ENCODE measurements at places on chromosomes 11 and 22.

DNA sequence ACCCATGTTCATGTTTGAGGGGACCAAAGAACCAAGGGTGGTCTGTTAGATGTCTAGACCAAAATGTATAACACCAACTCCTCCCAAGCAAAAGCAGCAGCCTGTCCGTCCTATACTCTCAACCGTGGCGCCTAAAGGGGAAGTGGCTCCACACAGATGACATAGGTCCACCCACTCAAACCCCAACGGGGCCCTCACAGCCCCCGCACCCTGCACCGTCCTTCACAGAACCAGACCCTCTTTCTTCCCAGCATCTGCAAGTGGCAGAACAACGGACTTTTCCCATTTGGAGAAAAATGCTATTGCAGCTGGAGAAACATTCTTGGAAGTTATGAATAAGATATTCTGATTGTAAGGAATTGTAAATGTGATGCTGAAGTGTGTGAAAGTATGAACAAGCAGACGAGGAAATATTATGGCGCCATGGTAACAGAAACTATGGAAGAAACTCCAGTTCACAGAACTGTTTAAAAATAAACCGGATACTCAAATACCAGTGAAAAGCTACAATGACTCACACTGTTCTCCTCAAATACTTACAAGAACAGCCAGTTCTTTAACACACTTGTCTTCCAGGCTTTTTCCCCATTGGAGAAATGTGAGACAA, 76.5 kb upstream of the ARFGAP3 start:
- no peak for DNase-seq

- no peak for DNase-seq
These were observed 4.6 kb downstream of the CDPF1 start for GRCh38 chr22:46245511-46245910.

- no peak for DNase-seq
These were observed 129.8 kb downstream of the FCHSD2 start for GRCh38 chr11:73012121-73012863.

GRCh38 chr11:46890665-46891064, 27.7 kb downstream of the LRP4 start:
- no peak for DNase-seq

GRCh38 chr11:96052921-96053651, 129.2 kb upstream of the MTMR2 start:
- no peak for DNase-seq

DNA sequence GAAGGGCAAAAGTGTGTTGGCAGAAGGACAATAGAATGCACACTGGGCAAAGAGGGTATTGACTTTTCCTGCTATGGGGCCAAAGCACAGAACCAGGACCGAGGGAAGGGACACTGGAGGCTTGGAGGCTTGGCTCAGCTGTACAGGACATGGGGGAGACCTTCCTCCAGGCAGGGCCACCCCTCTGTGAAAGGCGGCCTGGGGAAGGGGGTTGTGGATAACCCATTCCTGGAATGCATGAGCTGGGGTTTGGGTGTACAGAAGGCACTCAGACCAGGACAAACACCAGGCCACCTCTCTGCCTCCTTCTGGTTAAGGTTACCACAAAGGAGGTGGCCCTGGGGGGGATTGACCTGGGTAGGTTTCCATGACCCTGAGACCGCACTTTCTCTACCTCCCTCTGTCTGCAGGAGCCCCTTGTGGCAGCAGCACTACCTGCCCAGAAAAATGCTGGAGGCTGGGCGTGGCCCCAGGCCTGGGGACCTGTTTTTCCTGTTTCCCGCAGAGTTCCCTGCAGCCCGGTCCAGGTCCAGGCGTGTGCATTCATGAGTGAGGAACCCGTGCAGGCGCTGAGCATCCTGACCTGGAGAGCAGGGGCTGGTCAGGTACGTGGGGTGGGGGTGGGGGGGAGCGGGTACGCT, 9.6 kb downstream of the P2RY2 start:
- no peak for DNase-seq
